ENCODE measurements at places on chromosomes 13 and 19.

- no peak for DNase-seq
Measured at GRCh38 chr13:98571955-98572662, 4.8 kb downstream of the STK24 start.

DNA sequence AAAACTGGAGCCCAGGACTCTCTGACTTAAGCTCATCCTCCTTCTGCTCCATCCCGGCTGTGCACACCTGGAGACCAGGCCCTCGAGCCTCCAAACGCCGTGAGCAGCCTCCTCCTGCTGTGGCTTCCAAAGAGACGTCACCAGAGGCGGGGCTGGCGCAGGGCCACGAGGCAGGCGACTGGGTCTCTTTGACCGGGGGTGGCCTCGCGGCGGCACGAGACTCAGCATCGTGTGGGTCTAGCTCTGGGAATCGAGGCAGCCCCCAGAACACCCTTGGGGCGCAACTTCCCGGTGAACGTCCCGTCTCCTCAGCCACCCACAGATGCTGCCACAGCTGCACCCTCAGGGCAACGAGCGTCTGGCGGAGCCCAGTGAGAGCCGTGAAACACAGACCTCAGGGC lies 22.8 kb downstream of the RASA3 start:
- no peak for DNase-seq

GRCh38 chr13:30134578-30134977 lies 172.8 kb downstream of the KATNAL1 start:
- no peak for DNase-seq

GRCh38 chr13:73401769-73402168 lies 343.0 kb downstream of the KLF5 start:
- DNase-seq: no peak

- DNase-seq: no peak
Measured at GRCh38 chr13:21045100-21045499, 16.3 kb downstream of the LATS2 start.

- no peak for DNase-seq
Measured at GRCh38 chr13:83884141-83884540, 1.9 kb upstream of the SLITRK1 start.

GRCh38 chr19:7645656-7646425 lies 8.9 kb downstream of the STXBP2 start:
- no peak for DNase-seq

DNA sequence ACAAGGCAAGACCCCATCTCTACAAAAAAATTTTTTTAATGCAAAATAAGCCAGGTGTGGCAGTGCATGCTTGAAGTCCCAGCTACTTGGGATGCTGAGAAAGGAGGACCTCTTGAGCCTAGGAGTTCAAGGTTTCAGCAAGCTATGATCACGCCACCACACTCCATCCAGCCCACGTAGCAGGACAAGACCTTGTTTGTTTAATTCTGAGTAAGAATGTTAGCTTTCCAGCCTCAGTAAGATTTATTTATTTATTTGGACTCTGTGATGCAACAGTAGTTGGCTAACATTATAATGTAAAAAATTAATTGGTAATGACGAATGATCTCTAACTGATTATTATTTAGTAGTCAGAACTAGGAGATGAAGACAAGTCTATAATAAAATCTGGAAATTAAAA lies 23.3 kb downstream of the N4BP2L2 start:
- no peak for DNase-seq

All from occipital lobe (tissue), 3 donors.